Suprapubic skin (tissue), 4 donors: ENCODE measurements at places on chromosomes 2 and 18. TPM values are rescaled to one million over a fixed set of nuclear protein-coding genes. Genes with fewer than 3 reads are reported as not detected.

ASB18 gene
- 0.13 TPM for total RNA-seq

ARHGEF33 gene
- total RNA-seq, result 0.80 TPM

DNA sequence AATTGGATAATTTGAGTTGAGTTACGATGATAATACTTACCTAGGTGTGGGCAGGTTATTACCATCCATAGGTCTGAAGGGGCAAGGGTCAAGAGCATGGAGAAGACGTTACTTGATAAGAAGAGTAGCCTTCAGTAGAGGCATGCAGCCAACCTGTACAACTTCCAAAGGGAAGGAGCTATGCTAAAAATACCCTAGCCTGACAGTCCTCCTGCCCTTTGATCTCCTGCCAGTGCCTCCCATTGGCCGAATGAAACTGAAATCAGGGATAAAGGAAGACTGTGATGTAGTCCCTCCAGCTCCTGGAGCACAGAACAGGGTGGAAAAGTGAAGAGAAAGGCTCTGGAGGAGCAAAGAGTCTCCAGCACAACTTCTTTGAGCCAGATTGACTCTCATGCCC, 487.4 kb downstream of the ADCYAP1 start:
- H3K27ac ChIP-seq, result no peak overlapping the region
- no peaks in the 10 kb centered on the region for H3K36me3 ChIP-seq
- no peak overlapping the region for H3K4me3 ChIP-seq
- no peak for DNase-seq
- H3K4me1 ChIP-seq, result no peaks in the 10 kb centered on the region

ZNF892 gene
- 2.0 TPM for total RNA-seq

- no peak overlapping the region for H3K27ac ChIP-seq
- H3K4me1 ChIP-seq, result no peaks in the 10 kb centered on the region
- H3K27me3 ChIP-seq, result no peaks in the 10 kb centered on the region
These were observed 226.8 kb upstream of the TPO start for GRCh38 chr2:1186421-1186820.
